ENCODE measurements at places on chromosomes 4 and X. TPM values are rescaled to one million over a fixed set of nuclear protein-coding genes. Genes with fewer than 3 reads are reported as not detected.

Gene MAGEA4
- total RNA-seq, result not detected

Gene RPA4
- 2.5 TPM for total RNA-seq

Gene PPBP
- not detected for total RNA-seq

Gene PPEF2
- not detected for total RNA-seq

DNA sequence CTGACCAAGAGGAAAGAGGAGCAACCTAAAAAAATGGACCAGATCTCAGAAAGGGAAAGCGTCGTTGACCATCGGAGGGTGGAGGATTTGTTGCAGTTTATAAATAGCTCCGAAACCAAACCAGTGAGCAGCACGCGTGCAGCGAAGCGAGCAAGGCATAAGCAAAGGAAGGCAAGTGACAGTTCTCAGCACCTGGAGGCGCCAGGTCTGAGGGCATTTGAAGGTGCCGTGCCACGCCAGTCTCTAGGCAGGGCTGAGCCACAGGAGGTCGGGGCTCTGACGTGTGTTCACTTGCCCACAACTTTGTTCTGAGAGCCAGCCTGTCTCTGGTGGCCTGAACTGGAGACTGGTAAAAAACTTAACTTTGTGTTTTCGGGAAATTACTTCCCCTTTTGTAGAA lies 59.7 kb downstream of the TNIP2 start:
- DNase-seq, result no peak

DNA sequence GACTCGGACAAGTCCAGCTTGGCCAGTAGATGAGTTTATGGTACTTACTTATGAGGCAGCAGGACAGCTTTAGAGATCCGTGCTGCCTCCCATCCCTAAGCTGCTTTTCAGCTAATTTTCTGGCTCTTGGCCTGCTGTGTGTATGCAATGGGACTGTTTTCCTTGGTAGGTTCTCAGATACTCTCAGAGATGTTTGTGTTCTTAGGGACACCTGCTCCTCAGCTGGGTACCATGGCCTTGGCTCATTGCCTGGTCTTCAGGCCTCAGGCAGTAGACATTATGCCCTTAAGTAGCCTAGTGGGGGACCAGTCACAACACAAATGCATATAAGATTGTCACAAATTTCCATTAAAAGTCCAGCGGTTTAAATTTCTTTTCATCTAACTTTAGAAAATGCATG lies 688.0 kb downstream of the PCDH7 start:
- no peak for DNase-seq

DNA sequence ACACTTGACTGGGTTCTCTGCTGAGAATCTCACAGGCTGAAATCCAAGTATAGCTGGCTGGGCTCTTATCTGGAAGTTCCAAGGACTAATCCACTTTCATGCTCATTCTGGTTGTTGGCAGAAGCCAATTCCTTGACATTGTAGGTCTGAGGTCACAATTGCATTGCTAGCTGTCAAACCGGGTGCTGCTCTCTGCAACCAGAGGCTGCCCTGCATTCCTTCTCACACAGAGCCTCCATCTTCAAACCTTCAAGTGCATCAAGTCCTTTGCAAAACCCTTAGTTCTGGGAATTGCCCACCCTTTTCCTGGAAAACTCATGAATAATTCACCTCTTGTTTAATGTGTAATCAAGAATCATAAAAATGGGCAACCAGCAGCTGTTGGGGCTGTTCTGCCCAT lies 404.2 kb downstream of the KCNIP4 start:
- DNase-seq, result no peak

GRCh38 chr4:5930876-5931275 lies 38.0 kb upstream of the CRMP1 start:
- DNase-seq, result no peak

GRCh38 chr4:85952972-85953650 lies 406.7 kb downstream of the MAPK10 start:
- DNase-seq, result no peak

- no peak for DNase-seq
These were observed 61.7 kb upstream of the CBR4 start for GRCh38 chr4:169071747-169072146.

DNA sequence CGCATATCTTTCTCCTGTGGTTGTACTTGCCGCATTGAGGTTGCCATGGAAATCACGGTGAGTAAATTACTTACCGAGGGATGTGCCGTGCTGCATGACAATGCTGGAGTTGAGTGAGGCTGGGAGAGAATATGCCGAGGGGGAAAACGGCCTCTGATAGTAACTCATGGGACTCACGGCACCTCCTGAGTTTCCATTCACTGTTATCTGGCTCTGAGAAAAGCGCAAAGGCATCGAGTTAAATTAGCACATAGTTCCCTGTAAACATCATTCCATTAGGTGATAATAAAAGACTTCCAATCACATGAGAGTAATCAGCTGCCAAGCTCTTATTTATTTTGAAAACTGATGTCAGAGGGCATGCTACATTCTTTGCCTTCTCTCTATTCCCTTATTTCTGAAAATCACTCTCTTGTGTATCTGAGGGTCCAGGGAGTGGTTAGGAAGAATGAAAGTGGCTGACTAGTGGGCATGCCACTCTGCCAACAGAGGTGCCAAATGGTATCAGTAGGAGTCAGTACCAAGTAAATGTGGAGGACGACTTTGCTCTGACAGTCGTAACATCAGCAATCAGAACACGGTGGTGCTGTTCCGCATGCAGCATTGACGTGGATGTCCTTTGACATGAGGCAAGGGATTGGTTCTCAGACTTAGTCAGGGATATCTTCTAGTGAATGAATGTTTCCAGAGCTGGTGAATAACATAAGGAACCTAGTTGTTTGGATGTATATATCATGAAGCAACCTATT lies 126.9 kb upstream of the PDLIM3 start:
- DNase-seq, result no peak

DNA sequence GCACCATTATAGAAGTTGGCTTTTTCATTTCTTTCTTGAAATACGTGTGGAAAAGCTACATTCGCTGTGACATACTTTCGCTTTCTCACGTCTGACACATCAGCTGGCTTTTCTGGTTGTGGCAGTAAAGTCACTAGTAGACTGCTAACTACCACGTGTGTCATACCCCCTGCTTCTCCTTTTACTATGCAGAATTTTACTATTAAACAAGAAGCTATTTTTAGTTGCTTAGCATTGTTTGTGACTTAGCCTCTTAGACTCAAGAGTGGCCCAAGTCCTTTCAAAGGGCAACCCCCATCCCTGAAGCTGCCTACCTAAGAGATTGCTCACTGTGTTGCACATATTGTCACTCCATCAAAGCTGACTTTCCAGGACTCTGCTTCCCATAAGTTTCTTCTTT lies 2.1 kb upstream of the IL2 start:
- no peak for DNase-seq

DNA sequence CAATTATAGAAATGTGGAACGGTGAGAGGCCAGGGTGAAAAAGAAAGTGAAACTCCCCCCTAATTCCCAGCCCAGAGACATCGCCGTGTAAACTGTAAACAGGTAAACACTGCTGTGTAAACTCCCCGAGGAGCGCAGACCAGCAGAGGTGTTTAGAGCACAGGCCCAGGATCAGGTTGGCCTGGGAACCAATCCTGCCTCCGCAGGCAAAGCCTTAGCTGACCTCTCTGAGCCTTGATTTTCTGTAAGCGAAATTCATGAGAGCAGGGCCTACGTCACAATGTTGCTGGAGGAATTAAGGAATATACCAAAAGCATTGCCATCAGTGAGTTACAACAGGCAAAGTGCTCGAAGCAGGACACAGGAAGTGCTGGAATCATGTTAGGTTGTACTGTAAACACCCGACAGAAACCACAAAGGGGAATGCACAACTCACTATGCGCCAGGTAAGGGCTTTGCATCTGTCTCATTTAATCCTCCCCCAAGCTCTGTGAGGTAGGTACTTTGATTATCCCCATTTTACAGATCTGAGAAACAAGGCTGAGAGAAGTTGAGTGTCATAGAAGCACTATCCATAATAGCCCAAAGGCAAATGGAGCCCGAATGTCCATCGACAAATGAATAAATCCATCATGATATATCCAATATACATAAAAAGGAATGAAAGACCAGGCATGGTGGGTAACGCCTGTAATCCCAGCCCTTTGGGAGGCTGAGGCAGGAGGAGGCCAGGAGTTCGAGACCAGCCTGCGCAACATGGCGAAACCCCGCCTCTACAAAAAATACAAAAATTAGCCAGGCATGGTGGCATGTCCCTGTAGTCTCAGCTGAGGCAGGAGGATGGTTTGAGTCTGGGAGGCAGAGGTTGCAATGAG lies 30.7 kb upstream of the KIAA0232 start:
- no peak for DNase-seq

DNA sequence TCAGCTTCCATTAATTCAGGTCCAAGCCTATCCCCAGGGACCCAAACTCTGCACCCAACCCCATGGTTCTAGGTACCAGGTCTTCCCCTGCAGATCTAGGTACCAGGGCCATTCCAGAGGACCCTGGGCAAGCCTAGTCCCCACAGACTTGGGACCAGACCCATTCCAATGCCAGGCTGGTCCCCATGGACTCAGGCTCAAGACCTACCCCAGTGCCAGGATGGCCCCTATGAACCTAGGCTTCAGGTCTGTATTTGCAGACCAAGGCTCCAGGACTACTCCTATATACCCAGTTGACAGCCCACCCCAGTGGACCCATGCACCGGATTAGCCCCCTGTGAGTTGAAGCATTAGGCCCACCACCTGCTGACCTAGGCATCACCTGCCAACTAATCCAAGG lies 8.9 kb downstream of the MTHFD2L start:
- no peak for DNase-seq

- DNase-seq, result no peak
These were observed 175.7 kb upstream of the SPIN4 start for GRCh38 chrX:63526863-63527262.

DNA sequence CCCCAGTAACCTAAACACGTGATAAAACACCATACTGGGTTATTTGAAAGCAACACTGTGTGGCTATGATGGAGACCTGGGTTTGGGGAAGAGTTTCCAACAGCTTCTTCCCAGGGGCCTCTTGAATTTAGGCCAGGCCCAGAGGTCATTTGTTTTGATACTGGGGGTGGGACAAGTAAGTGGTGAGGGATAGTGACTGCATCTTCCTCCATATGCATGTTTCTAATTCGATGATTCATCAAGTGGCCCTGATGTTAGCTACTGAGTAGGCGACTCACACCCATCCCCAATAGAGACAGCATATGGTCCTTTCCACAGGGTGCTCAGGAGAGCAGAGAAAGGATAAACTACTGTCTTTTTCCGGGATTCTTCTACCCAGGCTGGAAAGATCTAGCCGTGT lies 2.7 kb downstream of the NDP start:
- DNase-seq, result no peak

- no peak for DNase-seq
These were observed 16.5 kb upstream of the RHOH start for GRCh38 chr4:40180356-40180755.
